ENCODE measurements at places on chromosomes 11 and 22. TPM values are rescaled to one million over a fixed set of nuclear protein-coding genes. Genes with fewer than 3 reads are reported as not detected.

DNA sequence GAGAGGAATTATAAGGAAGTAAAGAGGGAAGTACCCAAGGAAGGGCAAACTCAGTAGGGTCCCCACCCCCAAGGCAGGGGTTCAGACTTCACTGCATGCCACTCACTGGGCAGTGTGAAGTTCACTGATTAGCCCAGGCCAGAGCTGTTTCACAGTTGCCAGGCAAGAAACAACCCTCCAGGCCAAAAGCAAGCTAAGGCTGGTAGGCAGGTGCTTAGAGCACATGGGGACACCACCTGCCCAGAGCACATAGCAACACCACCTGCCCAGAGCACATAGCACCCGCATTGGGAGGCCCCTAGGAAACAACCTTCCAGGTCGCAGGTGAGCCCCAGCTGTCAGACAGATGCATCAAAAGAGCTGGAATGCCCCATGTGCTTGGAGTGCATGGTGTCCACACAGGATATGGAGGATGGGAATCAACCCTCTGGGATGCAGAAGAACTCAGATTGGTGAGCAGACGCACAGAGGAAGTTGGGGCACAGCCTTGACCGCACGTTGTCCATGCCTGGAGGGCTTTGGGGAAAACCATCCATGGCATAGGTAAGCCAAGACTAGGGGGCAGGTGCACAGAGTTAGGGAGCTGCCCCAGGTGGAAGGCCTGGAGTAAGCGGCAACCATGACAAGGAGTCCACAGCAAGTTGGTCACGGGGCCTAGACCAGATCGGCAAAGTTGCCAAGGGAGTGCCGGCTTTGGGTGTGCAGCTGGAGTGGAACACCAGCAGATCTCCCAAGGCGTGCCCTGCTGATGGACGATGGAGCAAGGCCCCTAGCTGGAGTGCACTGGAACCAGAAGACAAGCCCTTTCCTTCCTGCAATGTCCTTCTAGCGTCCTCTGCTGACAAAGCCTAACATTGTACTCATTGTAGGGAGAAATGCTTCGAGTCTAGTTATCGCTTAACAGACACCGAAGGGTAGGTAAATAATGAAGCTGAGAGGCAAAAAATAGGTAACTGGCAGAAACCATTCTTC is 7.8 kb upstream of the TMEM216 start:
- DNase-seq, result no peak

DNA sequence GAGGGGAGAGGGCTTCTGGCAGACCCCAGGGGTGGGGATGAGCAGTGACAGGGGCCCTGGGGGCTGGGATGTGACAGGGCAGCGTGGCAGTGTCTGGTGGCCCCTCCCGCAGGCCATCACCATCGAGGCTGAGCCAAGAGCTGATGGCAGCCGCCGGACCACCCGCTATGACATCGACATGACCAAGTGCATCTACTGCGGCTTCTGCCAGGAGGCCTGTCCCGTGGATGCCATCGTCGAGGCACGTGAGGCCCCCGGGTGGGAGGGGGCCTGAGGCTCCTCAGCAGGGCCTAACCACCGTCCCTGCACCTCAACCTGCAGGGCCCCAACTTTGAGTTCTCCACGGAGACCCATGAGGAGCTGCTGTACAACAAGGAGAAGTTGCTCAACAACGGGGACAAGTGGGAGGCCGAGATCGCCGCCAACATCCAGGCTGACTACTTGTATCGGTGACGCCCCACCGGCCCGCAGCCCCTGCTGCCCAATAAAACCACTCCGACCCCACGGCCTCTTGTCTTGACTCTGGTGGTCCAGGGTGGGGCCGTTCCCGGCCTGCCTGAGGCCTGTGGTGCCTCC is 2.6 kb upstream of the TCIRG1 start:
- no peak for DNase-seq

LRRN4CL gene
- 0.52 TPM for total RNA-seq

FHIP1B gene
- 45.6 TPM for total RNA-seq

DNA sequence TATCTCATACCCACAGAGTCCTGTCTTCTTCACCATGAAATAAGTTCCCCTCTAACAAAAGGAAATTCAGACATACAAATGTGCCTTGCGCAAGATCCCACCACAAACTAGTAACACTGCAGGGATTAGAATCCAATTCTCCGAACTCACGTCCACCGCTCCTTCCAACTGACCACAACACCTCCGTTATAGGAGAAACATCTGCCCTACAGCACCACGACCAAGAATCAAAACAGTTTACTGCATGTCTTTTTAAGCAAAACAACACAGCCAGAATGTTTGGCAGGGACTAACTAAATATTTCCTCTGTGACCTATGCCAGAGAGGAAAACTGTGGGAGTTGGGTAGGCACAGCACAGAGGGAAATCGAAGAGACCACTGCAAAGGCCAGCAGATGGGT is 72.7 kb upstream of the AKIP1 start:
- DNase-seq, result no peak

B4GALNT4 gene
- not detected for total RNA-seq

Data from natural killer cell treated with Interleukin-12 subunit alpha and Interleukin-12 subunit beta and Interleukin-15 and Interleukin-18, amount 100 ng/mL, for 72 hours (primary cell).